Stimulated activated CD4-positive, alpha-beta T cell treated with anti-CD3 and anti-CD28 coated beads, TNF-alpha, amount 100 ng/mL, for 24 hours (primary cell): ENCODE measurements at places on chromosomes 4 and X.
A peak's percentile ranks its signal among the peaks of the same experiment; 100 is the strongest.

DNA sequence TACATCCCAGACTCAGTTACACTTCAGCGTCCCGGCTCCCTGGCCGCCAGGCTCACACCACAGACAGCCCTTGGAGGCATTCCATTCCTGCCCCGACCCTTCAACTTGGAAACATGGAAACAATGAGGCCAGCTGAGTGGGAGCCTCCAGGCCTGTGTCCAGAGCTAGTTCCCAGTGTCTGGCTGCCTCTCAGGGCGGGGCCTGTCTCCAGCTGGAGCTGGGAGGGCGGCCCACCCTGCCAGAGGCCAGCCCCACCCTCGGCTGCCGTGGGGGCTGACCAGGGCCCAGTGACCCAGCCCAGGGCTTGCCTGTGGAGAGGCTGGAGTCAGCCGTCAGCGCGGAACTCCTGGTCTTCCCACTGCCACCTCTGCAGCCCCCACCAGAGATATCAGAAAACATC lies 37.4 kb upstream of the SPON2 start:
- DNase-seq = no peak

- no peak for DNase-seq
These were observed 598.2 kb upstream of the NDST4 start for GRCh38 chr4:115711575-115711974.

- DNase-seq = no peak
These were observed 179.1 kb upstream of the GPRIN3 start for GRCh38 chr4:89486673-89487072.

DNA sequence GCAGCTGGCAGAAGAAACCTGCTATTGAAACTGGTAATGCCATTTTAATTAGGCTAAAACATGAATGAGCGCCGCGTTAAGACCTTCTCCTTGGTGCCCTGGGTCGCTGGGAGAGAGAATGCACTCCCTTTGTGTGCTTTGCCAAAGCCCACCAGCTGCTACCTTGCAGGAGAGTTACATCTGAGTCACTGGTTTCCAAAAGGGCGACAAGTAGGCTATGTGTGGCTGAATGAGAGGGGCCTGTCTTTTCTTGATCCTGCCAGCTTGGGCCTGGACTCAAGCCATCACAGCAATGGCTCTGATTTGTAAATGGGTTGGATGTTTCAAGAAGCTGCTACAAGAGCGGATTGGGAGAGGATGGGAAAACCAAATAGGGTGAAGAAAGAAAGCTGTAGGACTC lies 81.5 kb downstream of the NHS start:
- DNase-seq = no peak

DNA sequence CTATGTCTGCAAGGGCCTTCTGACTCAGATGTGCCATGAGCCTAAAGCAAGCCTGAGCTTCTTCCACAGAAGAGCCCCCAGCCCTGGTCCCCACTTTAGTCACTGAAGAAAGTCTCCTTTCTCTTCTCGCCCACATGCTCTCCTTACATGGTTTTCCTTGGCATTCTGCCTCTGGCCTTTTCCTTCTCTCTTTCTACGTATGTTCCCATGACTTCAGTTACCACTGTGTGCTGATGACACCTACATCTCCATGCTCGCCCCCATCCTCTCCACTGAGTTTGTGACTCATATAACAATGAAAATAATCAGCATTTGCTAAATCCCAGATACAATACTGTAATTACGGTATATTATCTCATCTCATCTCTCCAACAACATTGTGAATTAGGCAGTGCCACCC lies 149.3 kb downstream of the AMMECR1 start:
- no peak for DNase-seq

DNA sequence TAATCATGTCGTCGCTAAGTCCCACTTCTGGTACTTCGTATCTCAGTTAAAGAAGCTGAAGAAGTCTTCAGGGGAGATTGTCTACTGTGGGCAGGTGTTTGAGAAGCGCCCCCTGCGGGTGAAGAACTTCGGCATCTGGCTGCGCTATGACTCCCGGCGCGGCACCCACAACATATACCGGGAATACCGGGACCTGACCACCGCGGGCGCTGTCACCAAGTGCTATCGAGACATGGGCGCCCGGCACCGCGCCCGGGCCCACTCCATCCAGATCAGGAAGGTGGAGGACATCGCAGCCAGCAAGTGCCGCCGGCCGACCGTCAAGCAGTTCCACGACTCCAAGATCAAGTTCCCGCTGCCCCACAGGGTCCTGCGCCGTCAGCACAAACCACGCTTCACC lies 11.3 kb downstream of the PNCK start:
- DNase-seq = peak; percentile 36

DNA sequence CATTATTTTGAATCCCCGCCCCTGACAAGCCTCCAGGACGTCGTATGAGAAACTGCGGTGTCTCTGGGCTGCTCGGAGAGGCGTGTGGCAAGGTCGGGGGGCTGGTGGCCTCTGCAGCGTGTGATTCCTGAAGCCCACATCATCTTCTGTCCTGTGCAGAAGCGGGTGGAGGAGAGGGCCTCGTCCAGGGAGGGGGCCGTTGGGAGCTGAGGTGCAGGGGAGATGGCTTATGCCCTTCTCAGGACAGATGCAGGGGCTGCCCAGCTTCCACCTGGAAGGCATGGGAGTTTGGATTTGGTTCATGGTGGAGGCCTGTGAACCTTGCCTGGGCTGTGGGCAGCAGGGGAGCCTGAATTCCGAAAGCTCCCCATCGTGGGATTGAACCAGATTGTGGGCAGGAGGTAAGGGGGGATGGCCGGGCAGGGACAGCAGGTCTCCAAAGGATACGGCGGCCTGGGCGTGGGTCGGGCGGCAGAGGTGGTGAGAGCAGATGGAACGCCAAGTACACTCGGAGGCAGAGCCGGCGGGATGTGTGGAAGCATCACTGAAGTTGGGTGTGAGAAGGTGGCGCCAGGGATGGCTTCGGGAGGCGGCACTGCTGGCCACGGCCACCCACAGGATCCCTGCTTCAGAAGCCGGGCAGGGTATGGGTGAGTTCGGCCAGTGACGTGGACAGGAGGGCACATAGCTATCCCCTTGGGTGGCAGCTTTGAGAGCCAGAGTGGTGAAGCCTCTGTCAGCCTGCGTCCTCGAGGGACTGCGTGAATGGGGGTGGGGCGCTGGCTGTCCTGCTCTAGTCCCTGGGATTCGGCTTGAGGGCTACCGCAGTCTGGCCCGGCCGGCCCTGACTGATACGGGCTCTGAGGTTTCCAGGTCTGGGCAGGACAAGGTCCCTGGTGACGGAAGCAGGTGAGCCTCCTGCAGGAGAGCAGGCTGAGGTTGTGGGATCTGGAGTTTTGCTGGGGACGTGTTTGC lies 76.3 kb upstream of the ADRA2C start:
- DNase-seq = no peak

GRCh38 chr4:156322592-156322991 lies 368.9 kb upstream of the CTSO start:
- DNase-seq = no peak

GRCh38 chr4:29549342-29549741 lies 1170.8 kb upstream of the PCDH7 start:
- no peak for DNase-seq

DNA sequence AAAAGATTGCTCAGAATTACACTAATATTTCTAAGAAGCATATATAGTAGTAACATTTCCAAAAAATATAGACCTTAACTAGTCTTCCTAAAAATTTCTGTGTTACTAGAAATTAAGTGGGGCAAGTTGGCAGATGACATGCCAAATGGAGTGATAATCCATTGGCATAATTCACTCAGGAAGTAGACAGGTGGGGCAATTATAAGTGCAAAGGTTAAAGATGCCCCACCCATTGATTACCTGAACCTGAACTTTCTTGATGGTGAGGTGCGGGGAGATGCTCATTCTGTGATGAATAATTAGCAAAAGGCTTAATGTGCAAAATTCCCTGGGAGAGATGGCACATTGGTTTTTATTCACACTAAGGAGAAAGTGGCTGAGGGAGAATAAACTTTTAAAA lies 145.8 kb upstream of the RASGEF1B start:
- no peak for DNase-seq

DNA sequence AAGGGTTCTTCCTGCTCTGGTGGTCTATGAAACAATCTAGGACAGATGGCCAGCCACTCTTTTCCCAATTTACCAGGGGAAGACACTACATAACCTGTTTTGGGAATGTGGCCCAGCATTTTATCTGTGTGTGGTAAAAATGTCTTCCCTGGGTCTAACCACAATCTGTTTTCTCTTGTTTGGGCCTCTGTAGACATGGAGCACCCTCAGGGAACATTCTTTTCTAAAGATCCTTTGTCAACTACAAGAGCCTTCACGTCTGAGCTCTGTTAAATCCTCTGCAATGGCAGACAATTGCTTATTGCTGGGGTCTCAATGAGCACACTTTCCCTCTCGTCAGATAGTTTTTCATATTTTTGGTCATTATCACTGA lies 35.5 kb downstream of the PLAC1 start:
- DNase-seq = no peak

DNA sequence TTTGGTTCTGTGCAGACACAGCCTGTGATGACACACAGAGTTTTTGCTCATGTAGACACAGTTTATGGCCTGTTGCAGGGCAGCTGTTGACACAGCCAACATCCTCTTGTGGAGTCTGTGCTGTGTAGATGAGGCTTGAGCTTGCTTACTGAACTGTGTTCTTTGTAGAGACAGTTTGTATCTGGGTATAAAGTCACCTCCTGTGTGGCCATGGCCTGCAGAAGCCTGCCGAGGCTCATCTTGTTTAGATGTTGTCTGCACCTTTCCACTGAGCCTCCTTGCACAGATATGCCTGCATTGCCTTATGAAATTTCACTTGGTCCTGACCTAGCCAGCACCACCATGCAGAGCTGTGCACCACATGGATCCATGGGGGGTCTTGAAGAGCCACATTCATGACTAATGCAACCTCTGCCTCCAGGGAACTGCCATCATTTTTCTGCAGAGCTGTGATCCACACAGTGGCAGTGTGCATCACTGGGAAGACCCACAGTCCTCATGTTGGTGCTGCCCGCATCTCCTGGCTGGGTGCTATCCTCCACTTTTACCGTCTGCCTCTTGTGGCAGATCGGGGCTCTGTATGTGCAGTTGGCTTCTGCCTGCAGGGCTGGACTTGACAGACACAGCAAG lies 198.0 kb upstream of the MAMLD1 start:
- no peak for DNase-seq

DNA sequence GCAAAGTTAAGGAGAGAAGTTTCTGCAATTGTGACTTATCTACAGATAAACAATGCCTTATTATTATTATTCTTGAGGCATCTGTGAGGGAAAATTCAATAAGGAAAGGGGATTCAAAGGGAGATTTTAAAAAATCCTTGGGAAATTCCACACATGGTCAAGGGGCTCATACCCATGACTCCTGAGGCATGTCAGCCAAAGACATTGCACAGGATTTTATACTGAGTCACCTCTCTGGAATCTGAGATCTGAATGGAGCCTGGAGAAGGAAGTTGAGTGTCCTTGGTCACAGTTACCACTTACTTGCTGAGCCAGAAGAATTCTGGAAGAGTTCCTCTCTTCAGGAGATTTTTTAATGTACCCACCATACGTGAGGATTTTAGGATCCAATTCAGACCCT lies 14.4 kb upstream of the CXCL8 start:
- no peak for DNase-seq

DNA sequence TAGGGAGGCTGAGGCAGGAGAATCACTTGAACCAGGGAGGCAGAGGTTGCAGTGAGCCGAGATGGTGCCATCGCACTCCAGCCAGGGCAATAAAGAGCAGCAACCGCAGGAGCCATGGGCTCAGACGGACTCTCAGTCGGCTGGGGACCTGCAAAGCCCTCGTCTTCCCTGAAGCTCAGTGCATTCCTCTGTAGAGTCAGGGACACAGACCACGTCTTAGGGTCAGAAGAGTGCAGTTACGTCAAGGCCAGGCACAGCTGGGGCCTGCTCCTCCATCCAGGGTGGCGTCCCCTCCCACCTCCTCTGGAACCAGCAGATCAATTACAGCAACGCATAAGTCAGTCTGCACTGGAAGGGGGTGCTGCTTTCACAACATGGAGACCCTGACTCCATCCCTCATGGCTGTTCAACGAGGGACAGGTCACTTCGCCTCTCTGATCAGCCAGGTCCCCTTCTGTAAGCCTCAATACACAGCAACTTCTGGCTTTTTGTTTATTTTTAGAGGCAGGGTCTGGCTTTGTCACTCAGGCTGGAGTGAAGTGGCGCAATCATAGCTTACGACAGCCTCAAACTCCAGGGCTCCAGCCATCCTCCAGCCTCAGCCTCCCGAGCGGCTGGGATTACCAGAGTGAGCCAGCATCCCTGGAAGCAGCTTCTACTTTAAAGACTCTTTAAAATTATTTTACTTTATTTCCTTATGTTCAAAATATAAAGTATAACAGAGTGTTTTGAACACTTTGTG lies 76.4 kb downstream of the ZFYVE28 start:
- DNase-seq = no peak

DNA sequence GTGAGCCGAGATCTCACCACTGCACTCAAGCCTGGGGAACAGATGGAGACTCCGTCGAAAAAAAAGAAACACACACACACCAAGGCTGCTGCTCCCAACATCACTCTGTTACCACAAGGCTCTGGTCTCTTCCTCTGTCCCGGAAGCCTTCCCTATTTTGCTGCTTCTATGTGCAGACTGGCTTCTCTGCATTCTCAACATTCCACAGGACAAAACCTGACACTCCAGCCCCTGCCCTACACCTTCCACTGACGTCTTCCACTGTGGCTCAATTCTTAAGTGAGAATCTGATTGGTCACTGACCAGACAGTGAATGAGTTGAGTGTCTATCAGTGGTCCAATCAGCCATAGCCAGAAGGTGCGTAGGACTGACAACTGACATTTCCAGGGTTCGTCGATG lies 5.9 kb downstream of the ODAPH start:
- no peak for DNase-seq

DNA sequence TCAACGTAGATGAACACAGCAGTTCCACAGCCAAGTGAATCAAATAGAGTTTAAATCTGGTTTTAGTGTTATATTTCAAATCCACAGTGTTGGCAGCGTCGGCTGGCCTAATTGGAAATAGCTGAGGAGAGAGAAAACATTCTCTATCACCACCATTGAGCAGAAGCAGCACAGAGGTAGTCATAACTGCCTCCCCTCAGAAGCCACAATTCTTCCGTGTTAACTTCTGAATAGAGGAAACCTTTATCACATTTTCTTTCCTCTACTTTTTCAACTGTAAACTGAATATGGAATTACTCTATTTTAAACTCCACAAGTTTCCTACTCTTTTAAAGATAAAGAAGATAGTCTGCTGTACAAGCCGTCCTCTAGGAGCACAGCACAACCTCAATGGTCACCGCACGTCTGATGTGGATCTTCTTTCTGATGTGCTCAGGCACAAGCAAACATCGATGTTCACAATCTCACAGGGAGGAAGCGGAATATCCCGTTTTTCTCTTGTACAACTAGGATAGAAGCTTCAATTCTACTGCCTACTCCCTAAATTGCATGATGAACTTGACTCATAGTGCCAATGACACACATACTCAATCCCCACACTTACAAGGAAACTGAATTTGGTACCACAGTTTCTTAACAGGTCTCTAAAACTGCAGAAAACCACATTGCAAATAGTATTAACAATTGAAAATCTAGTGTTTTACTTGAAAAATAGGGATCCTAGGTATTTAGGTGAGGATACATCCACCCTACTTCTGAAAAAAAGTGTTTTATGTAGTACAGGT lies 217.8 kb upstream of the ETNPPL start:
- no peak for DNase-seq

- DNase-seq = no peak
These were observed 902.1 kb upstream of the LCORL start for GRCh38 chr4:18923496-18924161.
